GM20000 (cell line): ENCODE measurements at places on chromosomes 1 and 21.

DNA sequence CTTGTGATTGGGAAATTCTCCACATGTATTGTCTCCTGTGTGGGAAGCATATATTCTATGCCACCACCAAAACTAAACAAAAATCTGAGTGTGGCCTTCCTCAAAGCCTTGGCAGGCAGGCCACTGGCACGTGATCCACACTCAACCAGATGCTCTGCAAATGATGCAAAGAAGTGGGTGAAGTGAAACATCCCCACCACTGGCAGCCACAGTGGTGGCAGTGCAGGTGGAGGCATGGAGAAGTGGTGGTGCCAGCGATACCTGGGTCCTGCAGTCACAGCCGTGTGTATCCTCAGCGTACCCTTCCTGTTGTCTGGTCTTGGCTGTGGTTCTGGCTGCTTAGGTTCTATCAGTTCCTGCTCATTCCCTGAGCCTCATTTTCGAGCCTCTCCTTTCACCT lies 65.2 kb downstream of the PLPPR5 start:
- no peak for DNase-seq

- no peak for DNase-seq
Measured at GRCh38 chr1:230281556-230281955, 144.6 kb downstream of the PGBD5 start.

DNA sequence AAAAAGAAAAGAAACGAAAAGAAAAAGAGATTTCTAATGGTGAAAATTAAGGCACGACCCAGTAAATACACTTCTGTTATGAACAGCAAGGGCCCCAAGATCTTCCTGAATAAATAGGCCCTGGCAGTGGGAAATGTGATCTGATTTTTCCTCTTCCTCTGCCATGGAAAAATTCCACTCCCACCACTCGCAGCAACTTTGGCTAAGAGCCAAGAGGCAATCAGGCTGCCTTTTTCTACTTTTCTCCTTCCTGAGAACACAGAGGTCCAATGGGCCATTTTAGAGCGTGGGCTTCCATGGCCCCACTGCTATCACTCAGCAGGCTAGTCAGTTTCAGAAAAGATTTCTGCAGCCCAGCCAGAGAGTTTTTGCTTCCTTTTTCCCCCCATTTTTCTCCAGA lies 33.7 kb upstream of the AK4 start:
- DNase-seq, result no peak

DNA sequence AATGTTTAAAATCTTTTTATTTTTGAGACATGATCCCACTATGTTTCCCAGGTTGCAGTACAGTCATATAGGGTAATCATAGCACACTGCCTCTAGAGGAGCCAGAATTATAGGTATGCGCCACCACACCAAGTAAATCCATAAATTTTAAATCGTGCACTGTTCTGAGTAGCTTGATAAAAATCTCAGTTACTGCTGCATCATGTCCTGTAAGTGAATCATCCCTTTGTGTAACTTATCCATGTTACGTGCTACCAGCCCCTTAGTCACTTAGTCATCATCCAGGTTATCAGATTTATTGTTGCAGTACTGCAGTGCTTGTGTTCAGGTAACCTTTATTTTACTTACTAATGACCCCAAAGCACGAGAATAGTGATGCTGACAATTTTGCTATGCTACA lies 1770.9 kb downstream of the BRINP3 start:
- no peak for DNase-seq

- no peak for DNase-seq
Measured at GRCh38 chr1:116832308-116832931, 77.3 kb upstream of the PTGFRN start.

DNA sequence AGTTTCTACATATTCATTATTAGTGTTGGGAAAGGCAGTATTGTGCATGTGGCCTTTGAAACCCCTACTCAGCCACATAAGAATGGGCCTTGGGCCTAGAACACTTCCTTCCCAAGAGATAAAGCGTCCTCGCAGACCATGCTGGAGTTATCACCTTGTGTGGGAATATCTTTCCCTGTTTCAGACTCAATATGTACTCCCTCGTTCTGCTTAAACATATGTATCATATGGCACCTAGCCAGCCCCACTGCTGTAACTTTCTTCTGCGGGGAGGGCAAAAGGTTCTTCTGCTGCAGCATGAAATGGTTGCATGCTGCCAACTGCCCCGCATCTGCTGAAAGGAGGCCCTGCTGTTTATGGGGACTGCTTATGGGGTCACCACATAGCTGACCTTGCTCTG lies 92.0 kb downstream of the CRB1 start:
- no peak for DNase-seq

- no peak for DNase-seq
Measured at GRCh38 chr1:56934430-56935060, 31.3 kb downstream of the C8B start.

DNA sequence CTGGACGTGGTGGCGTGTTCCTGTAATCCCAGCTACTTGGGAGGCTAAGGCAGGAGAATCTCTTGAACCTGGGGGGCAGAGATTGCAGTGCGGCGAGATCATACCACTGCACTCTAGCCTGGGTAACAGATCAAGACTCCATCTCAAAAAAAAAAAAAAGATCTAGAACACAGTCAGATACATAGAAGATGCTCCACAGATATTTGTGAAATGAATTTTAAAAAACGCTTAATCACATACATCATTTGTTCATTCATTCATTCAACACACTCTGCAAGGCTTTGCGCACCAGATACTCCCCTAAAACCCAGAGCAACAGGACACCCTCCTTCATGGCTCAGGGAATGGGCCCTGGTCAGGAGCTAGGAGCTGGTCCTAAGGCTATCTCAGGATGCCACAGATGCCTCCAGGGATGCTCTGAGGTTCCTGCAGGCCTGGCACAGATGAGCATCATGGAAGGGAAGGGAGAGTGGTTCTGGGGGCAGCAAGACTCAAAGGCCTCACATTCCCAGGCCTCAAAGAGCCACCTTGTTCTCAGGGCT lies 6.4 kb downstream of the HSPG2 start:
- DNase-seq, result no peak

DNA sequence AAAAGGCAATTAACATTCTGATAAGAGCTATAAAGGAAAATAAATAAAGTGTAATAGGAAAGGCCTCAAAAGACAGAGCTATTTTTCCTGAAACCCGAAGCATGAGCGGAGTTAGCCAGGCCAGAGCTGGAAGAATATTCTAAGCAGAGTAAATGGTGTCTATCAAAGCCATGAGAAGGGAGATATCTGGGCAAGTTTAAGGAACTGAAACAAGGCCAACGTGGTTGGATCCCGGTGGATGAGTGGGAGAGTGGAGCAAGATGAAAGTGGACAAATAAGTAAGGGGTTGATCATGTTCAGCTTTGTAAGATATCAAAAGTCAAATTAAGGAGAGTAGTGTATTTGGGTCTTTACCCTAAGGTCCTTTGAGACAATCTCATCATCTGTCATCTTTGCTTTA lies 234.0 kb downstream of the TM2D1 start:
- DNase-seq, result no peak

GRCh38 chr1:110464340-110464739 lies 13.4 kb downstream of the PROK1 start:
- DNase-seq, result no peak

DNA sequence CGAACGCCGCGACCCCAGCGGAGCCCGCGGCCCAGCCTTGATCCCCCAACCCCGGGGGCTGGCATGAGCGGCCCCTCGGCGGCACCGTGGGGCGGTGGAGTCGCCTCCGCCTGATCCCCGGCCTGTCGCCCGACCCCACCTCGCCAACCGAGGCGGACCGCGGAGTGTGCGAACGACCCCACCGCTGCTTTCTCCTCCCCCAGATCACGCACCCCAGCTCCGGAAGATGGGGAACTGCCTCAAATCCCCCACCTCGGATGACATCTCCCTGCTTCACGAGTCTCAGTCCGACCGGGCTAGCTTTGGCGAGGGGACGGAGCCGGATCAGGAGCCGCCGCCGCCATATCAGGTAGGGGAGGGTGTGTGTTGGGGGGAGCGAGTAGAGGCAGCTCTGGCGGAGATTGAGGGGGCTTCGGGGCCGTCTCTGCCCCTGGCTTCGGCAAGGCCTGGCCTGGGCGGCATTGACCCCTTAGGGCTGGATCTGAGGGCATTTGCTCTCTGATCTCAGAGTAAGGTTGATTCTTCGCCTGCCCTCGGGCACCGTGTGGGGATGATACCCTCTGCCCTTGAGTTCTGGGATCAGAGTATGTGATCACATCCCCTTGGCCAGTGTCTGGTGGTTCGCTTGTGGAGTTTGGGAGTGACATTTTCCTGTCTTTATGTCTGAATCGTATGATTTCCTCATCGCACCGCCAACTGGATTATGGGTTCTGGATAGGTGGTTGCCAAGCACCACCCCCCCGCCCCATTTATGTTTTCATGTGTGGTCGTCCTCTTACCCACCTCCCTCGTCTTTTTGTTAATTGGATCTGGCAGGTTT lies 668 bp downstream of the RNF11 start:
- DNase-seq, result peak; percentile 43

DNA sequence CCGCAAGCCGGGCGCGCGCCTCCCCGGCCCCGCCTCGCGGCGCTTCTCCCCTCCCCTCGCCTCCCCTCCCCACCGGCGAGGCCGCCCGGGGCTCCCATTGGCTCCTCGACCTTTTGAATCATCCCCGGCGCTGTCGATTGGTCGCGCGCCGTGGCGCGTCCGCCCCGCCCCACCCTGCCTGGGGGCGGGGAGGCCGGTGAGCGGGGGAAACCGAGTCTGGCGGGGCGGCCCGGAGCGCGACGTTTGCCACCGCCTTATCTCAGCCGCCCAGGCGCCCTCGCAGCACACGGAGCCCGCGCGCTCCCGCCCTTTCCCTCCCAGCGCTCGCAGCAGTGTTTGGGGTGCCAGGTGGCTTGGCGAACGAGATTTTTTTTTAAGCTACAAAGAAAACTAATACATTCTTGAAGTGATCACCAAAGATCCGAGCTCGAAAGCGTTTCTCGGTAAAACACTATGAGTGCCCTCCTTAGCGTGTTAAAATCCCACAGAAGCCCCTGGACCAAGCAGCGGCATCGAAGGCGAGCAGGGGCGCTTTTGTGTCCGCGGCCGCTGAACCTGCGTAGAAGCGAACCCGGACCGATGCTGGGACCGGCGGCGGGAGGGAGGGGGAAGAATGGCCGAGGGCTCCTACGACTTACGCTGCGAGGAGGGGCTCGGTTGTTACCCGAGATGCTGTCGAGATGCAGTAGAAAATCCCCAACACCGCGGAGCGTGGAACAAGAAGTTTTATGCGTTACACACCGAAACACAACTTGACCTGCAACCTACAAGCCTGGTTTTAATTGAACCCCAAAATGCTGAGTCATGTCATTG lies 436 bp upstream of the LBR start:
- DNase-seq, result peak; percentile 99

DNA sequence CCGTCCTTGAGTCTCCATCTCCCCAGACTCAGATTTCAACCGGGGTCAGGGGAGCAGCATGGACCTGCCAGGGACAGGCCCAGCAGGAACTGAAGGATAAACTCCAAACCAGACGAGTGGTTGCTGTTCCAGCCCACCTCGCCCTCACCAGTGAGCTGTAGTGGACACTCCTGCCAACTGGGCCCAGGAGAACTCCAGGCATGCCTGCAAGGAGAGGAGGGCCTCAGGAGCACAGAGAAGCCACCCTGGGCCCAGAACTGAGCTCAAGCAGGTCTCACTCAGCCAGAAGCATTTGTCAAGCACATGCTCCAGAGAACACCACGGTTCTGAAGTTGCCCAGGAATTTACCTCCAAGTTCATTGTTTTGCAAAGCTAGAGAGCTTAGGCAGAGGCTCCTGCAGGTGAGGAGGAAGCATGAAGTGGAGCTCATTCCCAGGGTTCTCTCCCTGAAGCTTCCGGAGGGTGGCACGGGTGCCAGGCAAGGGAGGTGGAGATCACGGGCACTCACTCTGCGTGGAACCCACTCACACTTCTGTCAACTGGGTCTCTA lies 61.0 kb downstream of the MATN1 start:
- DNase-seq, result no peak

DNA sequence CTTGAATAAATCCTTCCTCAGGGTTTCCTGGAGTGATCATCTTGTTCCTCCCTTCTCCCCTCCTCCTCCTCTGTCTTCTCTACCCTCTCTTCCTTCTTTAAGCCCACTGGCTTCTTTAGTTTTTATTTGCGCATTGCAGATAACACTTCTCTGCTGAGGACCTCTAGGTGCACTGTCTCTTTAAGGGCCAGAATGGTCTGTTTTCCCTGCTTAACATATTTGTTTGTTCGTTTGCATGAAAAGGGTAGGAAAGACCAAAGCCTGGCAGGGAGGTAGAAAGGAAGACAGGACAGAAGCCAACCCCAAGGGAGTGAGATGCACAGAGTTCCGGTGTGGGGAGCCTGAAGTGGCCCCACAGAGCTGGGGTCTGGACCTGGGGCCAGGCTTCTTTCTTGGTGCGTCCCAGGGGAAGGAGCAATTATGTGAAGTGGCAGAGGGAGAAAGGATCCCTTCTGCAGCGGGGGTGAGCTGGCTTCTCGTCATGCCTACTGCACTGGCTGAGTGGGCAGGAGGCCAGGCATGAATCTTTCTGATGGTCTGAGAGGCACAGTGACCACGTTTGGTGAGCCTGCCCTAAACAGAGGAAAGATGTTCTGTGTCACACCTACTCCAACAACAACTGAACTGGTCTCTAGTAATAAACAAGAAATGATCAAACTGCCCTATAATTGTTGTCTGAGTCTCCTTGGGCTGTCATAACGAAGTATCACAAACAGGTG lies 232.7 kb downstream of the KCNJ6 start:
- DNase-seq, result no peak

DNA sequence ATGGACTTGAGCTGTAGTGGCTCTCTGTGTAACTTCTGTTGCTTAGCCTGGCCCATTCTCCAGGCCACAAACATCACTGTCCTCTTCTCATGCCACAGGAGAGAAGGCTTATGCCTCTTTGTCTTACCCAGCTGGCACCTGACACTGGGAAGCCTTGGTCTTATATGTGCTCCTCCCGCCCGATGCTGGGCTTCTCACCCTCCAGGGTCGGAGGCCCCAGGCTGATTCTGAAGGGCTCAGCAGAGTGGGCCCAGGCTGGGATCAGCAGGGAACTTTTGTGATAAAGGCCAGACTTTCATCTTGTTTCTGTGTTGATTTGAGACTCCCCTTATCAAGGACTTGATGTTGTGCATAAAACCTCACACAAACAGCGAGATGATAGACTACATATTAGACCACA lies 29.8 kb downstream of the TRPM2 start:
- DNase-seq, result no peak

GRCh38 chr1:181504399-181504842 lies 21.1 kb downstream of the CACNA1E start:
- DNase-seq, result peak; percentile 68

- DNase-seq, result no peak
Measured at GRCh38 chr21:14675774-14676530, 129.8 kb upstream of the SAMSN1 start.

DNA sequence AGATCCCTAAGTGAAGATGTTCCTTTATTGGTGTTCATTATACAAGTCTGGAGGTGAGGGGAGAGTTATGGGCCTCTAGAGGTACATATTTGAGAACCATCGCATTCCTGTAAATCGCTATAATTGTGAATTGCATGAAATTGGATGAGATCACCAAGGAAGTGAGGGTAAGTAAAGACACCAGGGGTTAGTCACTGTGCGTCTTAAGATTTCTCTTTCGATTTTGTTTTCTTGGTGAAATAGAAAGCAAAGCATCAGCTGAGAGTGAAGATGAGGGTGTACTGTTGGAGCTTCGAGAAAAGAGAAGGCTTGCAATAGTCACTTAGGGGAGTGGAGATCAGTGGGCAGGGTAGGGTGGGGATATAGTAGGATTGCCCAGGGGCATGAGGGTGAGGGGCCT lies 82.1 kb downstream of the RAVER2 start:
- no peak for DNase-seq
